ENCODE measurements at places on chromosomes 16 and 17. TPM values are rescaled to one million over a fixed set of nuclear protein-coding genes. Genes with fewer than 3 reads are reported as not detected.

Gene KRTAP4-3
- not detected for total RNA-seq

Gene KIF18B
- total RNA-seq, result 117 TPM

Gene KRTAP3-2
- not detected for total RNA-seq

Gene TANC2
- total RNA-seq, result 8.7 TPM

Gene EFNB3
- not detected for total RNA-seq

Gene KRT20
- not detected for total RNA-seq

Gene TEN1
- 15.1 TPM for total RNA-seq

DNA sequence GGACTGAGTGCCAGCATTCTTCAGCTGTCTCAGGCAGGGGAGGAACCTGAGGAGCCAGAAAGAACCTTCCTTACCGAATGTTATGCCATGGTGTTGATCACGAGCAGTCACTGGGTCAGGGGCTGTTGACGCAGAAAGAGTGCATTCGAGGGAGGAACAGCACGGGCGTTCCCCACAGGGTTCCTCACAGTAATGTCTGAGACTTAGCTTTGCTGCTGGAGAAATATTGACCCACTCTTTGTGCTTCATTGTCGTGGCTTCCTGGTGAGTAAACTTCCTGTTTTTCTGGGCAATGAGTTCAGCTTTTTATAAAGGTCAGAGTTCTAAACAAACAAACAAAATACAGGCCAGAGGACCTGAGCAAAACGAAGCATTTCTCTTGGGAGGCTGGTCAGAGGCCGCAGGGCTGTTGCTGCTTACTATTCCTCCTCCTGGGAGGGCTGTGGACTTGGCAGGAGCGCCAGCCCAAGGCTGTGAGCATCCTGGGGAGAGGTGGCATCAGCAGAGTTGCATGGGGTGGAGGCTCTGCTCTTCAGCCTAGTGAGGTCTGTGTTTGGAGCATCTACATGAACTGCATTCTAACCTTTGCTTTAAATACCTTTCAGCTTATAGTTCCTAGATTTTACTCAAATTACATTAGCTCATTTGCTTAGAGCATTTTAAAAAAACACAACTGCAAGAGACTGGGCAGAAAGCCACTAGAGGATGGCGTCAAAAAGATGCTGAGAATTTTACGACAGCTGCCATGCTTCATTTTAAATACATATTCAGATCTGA, 143.1 kb upstream of the CACNG5 start:
- H3K27me3 ChIP-seq, result no peaks in the 10 kb centered on the region
- no peak for DNase-seq
- no peak overlapping the region for H3K4me3 ChIP-seq
- peaks cover 24% of the 10 kb centered on the region for H3K4me1 ChIP-seq

- H3K27ac ChIP-seq, result no peak overlapping the region
- no peak overlapping the region for H3K4me3 ChIP-seq
- H3K36me3 ChIP-seq, result no peaks in the 10 kb centered on the region
- DNase-seq, result no peak
- H3K27me3 ChIP-seq, result peaks cover 8% of the 10 kb centered on the region
Measured at GRCh38 chr16:77945126-77945525, 77.2 kb upstream of the CLEC3A start.

DNA sequence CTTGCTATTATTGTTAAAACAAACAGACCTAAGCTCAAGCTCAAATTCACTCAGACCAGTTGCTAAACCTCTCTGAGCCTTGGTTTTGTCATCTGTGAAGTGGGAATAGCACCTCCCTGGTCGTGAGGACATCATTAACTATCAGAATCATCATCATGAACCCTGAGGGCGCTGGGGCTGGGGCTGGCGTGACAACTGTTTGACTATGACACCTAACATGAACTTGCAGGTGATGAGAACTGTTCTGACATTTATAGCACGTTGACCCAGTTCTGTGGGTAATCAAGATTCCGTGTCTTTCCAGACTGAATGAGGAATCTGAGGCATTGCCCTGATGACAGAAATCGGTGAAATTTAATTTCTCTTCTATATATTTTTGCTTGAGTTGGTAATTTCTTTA, 71.3 kb upstream of the CDH5 start:
- H3K27ac ChIP-seq, result no peak overlapping the region
- H3K36me3 ChIP-seq, result no peaks in the 10 kb centered on the region
- peaks cover 7% of the 10 kb centered on the region for H3K27me3 ChIP-seq
- peak; percentile 21 for DNase-seq
- H3K4me3 ChIP-seq, result no peak overlapping the region

DNA sequence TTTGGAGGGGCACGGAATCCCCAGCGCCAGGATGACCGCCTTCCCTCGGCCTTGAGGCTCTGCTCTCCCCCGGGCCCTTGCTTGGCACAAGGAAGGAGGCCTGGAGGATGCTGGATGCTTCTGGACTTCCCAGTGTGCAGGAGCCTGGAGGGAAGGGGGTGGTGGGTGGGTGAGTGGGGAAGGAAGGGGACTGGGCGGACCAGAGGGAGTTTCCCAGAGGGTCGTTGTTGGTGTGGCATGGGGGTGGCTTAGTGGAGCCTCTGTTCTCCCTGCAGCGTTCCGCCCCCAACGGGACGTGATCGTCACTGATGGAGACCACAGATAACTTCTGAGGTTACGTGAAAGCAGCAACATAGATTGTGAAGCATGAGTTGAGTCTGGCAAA, 140.0 kb downstream of the IRF8 start:
- H3K27me3 ChIP-seq, result peaks cover 20% of the 10 kb centered on the region
- no peaks in the 10 kb centered on the region for H3K36me3 ChIP-seq
- H3K4me1 ChIP-seq, result peaks cover 6% of the 10 kb centered on the region

- no peak overlapping the region for H3K27ac ChIP-seq
- H3K36me3 ChIP-seq, result no peaks in the 10 kb centered on the region
- no peaks in the 10 kb centered on the region for H3K27me3 ChIP-seq
- H3K4me3 ChIP-seq, result no peak overlapping the region
- peaks cover 32% of the 10 kb centered on the region for H3K4me1 ChIP-seq
- no peak for DNase-seq
Measured at GRCh38 chr17:8869114-8869815, 1.8 kb upstream of the PIK3R6 start.

Measured in activated CD8-positive, alpha-beta memory T cell treated with anti-CD3 and anti-CD28 coated beads, Interleukin-2, amount 10 ng/mL, durations not matched to agents 7 days and 5 days (primary cell).